Left ventricle myocardium inferior (tissue), 1 donor: ENCODE measurements at places on chromosomes 3 and 15. TPM values are rescaled to one million over a fixed set of nuclear protein-coding genes. Genes with fewer than 3 reads are reported as not detected.

The ALS2CL gene
- 33.7 TPM for total RNA-seq

The SPINK8 gene
- not detected for total RNA-seq

The RBP2 gene
- total RNA-seq, result not detected

The NOX5 gene
- not detected for total RNA-seq

GRCh38 chr3:83393276-83393675, 1565.5 kb upstream of the CADM2 start:
- H3K4me1 ChIP-seq, result no peaks in the 10 kb centered on the region
- H3K27me3 ChIP-seq, result no peaks in the 10 kb centered on the region
- H3K4me3 ChIP-seq, result no peak overlapping the region
- no peaks in the 10 kb centered on the region for H3K36me3 ChIP-seq
- DNase-seq, result no peak

GRCh38 chr15:29182590-29182989, 87.0 kb downstream of the NSMCE3 start:
- H3K27ac ChIP-seq, result no peak overlapping the region
- no peak for DNase-seq
- H3K27me3 ChIP-seq, result peaks cover 26% of the 10 kb centered on the region
- no peak overlapping the region for H3K4me3 ChIP-seq
- H3K4me1 ChIP-seq, result no peaks in the 10 kb centered on the region

- H3K27me3 ChIP-seq, result no peaks in the 10 kb centered on the region
- no peaks in the 10 kb centered on the region for H3K4me1 ChIP-seq
- H3K27ac ChIP-seq, result no peak overlapping the region
- H3K36me3 ChIP-seq, result no peaks in the 10 kb centered on the region
- H3K4me3 ChIP-seq, result no peak overlapping the region
These were observed 488.0 kb upstream of the SUCLG2 start for GRCh38 chr3:68142441-68142840.
